ENCODE measurements at places on chromosomes 3 and 15.

GRCh38 chr3:54999159-54999558 is 71.3 kb upstream of the LRTM1 start:
- peak; percentile 86 for DNase-seq

GRCh38 chr15:80326270-80326669 is 74.3 kb upstream of the CTXND1 start:
- DNase-seq, result no peak

- DNase-seq, result peak; percentile 80
Measured at GRCh38 chr3:150544041-150544440, 2.3 kb downstream of the SERP1 start.

DNA sequence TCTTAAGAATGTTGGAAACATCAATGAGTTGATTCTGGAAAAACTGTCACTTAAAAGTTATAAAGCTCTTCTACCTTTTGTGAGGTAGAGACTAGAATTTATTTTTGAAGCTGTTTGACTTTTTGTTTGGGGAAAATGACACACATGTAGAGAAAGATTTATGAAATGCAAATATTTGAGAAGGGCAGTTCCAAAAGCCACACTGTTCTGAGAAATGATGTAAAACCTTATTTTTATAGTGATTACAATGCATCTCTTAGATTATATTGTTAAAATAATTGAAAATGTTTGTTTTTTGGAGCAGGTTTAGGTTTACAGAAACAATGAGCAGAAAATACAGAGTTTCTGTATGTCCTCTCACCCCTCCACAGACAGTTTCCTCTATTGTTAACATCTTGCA is 116.1 kb upstream of the CMC1 start:
- DNase-seq, result no peak

- no peak for DNase-seq
Measured at GRCh38 chr3:152620395-152620794, 214.5 kb upstream of the P2RY1 start.

DNA sequence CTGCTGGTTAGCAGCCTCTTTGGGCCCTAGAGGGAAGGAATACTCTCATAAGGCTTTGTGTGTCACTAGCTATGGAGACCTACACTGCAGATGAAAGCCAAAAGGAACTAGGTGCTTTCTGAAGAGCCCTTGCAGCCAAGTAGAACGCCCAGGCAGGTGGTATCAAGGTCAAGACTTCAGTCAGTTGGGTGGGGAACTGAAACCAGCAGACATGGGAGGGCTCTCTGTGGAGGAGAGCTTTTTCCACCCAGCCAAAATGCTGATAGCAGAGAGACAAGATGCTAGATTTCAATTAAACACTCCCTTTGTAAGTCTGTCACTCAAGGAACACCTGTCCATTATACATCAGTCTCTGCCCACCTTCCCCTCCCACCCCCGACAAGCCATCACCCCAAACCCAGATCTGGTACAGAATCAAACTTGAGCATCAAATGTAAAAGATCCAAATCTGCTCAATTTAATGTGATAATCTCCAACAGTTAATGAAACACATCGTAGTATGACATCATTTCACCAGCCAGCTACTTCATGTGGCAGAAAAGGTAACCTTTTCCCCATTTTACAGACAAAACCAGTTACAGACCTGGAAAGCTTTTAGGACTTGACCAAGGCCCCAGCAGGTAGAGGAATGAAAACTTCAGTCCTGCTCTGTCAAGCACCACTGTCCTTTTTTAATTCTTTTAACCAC is 14.6 kb downstream of the MRPS25 start:
- no peak for DNase-seq

- DNase-seq, result no peak
Measured at GRCh38 chr3:40602778-40603385, 78.1 kb downstream of the ZNF621 start.

GRCh38 chr3:35291471-35292236 is 347.7 kb upstream of the ARPP21 start:
- DNase-seq, result no peak

DNA sequence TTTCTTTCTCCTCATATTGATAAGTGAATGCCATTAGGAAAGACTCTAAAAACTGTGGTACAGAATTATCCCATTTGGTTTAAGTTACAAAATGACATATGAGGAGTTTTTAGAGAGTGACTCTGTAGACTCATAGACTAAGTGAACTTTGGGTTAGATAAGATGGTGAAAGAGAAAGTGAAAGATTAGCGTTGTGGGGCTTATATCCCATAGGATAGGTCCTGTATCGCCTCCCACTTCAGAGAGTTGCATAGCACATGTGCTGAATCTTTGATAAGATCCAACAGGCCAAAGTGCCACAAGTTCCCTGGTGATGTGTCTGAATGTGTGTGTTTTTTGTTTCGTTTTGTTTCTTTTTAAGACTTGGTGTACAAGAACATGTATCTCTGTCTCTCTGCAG is 666.9 kb downstream of the MECOM start:
- peak; percentile 34 for DNase-seq

GRCh38 chr3:149023951-149024350 is 32.6 kb downstream of the GYG1 start:
- peak; percentile 36 for DNase-seq

DNA sequence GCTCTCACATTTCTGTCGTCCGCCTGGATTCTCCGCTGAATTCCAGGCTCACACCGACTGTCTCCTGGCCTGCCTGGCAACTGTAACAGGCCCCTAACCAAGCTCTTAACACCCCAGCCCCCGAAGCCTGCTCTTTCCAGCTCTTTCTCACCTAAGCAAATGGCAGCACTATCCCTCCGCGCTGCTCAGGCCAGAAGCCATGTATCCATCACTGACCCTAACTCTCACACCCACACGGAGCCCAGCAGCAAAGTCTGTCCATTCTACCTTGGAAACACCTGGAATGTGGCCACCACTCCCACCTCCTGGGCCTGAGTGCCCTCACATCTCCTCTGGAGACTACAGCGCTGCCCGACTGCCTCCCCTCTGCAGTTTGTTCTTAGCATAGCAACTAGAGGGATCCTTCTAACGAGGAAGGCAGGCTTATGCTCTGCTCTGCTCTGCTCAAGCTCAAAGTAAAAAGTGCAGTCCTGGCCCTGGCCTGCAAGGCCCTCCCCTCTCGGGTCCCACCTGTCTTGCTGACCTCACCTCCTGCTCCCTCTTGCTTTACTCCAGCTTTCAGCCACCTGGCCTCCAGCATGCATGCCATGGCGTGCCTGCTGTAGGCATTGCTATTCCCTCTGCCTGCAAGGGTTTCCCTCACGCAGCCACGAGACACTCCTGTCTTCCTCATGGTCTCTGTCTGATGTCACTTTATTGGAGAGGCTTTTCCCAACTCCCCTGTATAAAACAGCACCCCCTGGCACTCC is 27.2 kb downstream of the FEM1B start:
- DNase-seq, result no peak

DNA sequence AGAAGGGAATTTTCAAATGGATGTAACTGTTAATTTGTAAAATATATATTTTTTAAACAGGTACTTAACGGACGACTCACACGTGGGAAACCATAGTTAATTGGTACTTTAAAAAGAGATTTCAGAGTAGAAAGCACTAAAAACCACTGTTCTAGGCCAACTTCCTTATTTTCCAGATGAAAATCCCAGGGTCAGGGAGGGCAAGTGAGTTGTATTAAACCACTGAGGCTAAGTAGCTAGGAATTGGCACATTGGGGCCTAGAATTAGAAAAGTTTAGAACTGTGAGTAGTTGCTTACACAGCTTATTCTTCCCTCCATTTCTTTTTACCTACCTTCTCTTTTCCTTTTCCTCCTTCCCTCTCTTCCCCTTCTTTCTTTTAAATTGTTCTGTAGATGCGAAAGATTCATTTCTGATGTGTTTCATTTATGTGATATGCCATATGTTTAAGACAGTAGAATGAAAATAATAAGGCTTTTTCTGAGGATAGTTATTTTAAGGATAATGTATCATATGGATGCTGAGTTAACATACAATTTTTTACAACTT is 4.1 kb upstream of the UTS2B start:
- DNase-seq, result no peak

DNA sequence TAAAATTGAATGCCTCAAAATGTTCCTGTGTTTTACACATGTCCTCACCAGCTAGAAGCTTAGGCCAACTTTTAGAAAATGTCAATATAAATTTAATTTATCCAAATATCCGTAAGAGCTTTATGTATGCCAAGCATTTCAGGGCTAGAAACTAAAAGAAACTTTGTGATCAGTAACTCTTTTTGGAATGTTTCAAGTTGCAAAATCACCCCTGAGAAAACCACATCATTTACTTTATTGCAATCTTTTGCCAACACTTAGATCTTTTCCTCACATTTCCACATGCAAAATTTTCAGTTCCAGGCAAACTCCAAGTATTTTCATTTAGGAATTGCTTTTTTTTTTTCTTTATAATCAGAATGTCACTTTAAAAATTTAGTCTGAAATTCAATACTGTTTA is 20.1 kb upstream of the IGF1R start:
- no peak for DNase-seq

GRCh38 chr3:73036694-73037591 is 24.5 kb upstream of the EBLN2 start:
- DNase-seq, result peak; percentile 41

DNA sequence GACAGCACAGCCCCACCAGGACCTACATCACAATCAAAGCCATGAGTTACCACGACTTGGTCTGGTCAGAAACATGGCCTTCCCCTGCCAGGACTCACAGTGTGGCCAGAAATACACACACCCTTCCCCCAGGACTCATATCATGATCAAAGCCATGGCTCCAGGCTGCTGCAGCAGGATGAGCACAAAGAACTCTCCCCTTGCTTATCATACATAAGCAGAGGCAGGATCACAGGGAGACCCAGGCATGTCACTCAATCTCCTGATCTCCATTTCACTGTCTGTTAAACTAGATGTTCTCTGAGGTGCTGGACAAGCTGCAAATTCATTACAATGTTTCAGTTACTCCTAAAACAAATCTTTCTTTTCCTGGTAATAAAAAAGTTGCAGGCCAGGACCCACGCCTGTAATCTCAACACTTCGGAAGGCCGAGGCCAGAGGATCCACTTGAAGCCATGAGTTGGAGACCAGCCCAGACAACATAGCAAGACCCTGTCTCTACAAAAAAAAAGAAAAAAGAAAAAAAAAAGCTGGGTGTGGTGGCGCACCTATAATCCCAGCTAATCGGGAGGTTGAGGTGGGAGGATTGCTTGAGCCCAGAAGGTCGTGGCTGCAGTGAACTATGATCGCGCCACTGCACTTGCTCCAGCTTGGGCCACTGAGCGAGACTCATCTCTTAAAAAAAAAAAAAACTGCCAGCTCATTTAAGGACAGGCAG is 1.2 kb downstream of the PFKFB4 start:
- DNase-seq, result no peak

DNA sequence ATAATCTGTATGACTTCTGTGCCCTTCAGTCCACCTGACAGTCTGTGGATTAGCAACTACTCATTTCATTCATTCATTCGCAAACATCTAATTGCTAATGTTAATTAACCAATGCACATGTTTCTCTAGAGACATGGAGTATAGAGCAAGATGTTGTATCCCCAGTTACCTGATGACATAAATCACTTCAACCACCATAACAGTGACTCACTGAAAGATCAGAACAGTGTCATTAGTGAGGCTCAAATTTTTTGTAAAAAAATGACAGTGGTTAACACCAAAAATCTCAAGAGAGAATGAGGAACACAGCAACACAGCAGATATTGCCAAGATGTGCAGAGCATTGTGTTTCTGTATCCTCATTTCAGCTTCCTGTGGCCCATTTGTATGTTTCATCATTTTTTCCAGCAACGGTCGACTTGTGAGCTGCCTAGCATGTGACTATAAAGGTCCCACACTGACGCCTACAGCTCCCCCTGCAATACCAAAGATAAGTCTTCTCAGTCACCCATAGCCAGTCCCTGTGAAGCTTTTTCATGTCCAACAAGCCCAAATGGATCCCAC is 3.7 kb upstream of the PLD1 start:
- DNase-seq, result no peak

GRCh38 chr3:97971679-97972567 is at the start of gene RIOX2:
Gene RIOX2, minus strand, starts transcription at chr3:97972431. Its CDS starts 4,838 bp downstream, at chr3:97967593.
- DNase-seq, result peak; percentile 62

DNA sequence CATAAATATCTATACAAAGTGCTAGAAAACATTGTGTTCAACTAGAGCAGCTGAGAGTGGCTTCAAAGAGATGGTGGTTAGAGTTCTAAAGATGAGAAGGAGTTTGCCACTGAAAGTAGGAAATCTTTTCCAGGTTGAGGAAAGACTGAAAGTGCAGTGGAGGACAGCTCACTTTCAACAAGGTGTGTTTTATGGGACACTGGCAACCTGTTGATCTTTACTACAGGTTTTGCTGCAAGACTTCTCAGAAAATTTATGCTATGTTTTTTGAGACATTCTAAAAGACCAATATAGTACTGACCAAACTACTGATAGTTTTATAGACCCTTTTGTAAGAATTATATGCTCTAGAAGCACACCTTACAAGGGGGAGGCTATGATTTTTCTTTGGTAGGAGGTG is 3.8 kb downstream of the CHRNA7 start:
- DNase-seq, result no peak

GRCh38 chr15:101318147-101318819 is 23.2 kb upstream of the SNRPA1 start:
- no peak for DNase-seq

GRCh38 chr3:123084738-123085237 is 18.0 kb downstream of the PDIA5 start:
- peak; percentile 33 for DNase-seq

- DNase-seq, result peak; percentile 37
Measured at GRCh38 chr3:11350374-11350773, 78.2 kb downstream of the ATG7 start.

- DNase-seq, result no peak
Measured at GRCh38 chr3:128392818-128393544, 73.7 kb downstream of the DNAJB8 start.

DNA sequence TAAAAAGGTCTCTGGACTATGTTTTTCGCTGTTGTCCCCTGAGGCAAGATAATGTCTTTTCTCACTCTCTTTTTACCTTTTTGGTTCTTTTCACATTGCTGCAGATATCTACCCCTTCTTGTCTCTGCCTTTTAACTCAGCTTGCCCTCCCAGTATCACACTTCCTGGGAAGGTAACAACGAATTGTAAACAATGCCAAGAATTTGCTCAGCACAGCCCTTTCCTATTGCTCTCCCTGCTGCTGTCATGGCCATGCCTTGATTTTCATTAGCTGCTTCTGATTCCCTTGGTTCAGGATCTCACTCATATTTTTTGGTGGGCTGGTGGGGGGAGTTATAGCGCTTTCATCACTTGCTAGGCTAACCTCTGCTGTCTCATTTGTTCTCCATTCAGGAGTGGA is 123.1 kb upstream of the DPH6 start:
- no peak for DNase-seq

Measured in IMR-90 (cell line).